ENCODE measurements at places on chromosomes 13 and 19.

GRCh38 chr13:36888645-36889044, 31.4 kb downstream of the SMAD9 start:
- DNase-seq, result no peak

DNA sequence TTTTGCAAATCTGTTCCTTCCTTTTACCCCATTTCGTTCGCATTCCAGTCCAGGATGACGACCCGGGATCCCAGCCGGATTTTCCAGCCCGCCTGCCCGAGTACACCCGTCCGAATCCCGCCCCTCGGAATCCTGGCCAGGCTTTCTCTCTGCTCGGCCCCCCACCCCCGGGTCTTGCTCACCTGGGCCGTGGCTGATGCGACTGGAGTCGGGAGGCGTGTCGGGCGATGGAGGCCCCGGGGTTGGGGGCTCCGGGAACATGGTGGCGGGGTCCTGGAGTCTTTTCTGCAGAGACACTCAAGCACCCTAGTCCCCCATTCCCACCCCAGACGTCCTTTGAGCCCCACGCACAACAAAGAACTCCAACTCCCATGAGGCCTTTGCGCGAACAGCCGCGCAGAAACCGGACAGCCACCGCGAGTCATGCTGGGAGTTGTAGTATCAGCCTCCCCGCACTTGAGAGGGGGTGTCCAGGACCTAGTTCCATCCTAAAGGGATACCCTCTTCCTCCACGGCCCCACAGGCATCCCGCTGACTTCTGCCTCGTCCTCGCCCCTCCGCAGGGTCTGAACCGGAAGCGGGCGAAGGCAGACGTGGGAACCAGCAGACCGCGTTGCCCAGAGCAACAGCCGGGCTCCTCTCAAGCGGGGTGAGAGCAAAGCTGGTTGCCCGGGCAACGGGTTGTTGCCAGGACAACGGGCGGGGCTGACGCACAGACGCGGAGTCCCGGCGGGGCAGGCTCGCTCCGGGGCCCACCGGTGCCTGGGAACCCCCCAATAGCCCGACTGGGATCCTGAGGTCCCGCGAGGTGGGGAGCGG, 1.1 kb downstream of the SYT5 start:
- peak; percentile 80 for DNase-seq

GRCh38 chr19:2423071-2423914, 4.1 kb downstream of the TIMM13 start:
- DNase-seq, result no peak

GRCh38 chr19:13894552-13894951, 11.4 kb downstream of the BRME1 start:
- no peak for DNase-seq

- DNase-seq, result no peak
Measured at GRCh38 chr13:27730191-27730590, 62.1 kb upstream of the GSX1 start.

GRCh38 chr13:57326532-57326931, 159.5 kb downstream of the PRR20E start:
- no peak for DNase-seq
